Activated T-helper 1 cell treated with anti-CD3 and anti-CD28 coated beads, Interleukin-2, amount 50 U/mL, for 16 hours (primary cell): ENCODE measurements at places on chromosomes 6 and 20.

- DNase-seq = no peak
These were observed 429.6 kb downstream of the EPM2A start for GRCh38 chr6:145305670-145306069.

GRCh38 chr6:7773914-7774313 lies 48.0 kb downstream of the BMP6 start:
- DNase-seq = no peak

DNA sequence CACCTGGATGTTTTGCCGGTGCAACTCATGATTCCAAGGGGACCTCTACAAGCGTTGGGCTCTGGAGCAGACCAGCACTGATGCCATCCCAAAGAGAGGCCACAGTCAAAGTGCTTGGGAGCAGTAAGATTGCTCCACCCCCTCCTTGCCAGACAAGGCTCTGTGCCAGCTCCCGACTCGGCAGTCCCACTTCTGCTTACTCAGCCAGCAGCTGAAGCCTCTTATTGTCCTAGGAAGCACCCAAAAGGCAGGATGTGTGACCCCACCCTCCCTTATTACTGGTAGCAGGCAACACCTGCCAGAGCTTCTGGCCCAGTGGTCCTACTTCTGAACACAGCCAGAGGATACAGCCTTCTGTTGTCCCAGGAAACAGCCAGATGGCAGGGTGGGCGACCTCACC lies 614.2 kb downstream of the TENT5A start:
- no peak for DNase-seq

GRCh38 chr6:93677264-93677965 lies 258.1 kb upstream of the EPHA7 start:
- DNase-seq = no peak

DNA sequence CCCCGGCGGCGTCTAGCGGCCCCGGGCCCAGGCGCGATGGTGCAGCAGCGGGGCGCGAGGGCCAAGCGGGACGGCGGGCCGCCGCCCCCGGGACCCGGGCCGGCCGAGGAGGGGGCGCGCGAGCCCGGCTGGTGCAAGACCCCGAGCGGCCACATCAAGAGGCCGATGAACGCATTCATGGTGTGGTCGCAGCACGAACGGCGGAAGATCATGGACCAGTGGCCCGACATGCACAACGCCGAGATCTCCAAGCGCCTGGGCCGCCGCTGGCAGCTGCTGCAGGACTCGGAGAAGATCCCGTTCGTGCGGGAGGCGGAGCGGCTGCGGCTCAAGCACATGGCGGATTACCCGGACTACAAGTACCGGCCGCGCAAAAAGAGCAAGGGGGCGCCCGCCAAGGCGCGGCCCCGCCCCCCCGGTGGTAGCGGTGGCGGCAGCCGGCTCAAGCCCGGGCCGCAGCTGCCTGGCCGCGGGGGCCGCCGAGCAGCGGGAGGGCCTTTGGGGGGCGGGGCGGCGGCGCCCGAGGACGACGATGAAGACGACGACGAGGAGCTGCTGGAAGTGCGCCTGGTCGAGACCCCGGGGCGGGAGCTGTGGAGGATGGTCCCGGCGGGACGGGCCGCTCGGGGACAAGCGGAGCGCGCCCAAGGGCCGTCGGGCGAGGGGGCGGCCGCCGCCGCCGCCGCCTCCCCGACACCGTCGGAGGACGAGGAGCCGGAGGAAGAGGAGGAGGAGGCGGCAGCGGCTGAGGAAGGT lies 715 bp downstream of the SOX12 start:
- DNase-seq = no peak

DNA sequence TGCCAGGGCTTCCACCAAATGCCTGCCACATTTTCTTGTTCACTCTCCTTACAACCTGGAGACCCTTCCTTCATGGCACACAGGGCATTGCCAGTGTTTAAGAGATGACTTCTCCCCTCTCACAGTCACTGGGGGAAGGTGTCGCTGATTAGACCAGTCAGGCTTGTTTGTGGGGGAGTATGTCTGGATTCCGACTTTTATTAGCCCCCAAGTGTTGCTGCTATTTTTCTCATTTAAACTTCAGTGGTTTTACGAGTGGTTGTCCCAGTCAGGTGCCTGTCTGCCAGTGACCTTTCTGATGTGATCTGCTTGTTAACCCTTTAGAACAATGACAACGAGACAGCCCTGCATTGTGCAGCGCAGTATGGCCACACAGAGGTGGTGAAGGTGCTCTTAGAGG lies 92.3 kb downstream of the ANKS1A start:
- DNase-seq = no peak

DNA sequence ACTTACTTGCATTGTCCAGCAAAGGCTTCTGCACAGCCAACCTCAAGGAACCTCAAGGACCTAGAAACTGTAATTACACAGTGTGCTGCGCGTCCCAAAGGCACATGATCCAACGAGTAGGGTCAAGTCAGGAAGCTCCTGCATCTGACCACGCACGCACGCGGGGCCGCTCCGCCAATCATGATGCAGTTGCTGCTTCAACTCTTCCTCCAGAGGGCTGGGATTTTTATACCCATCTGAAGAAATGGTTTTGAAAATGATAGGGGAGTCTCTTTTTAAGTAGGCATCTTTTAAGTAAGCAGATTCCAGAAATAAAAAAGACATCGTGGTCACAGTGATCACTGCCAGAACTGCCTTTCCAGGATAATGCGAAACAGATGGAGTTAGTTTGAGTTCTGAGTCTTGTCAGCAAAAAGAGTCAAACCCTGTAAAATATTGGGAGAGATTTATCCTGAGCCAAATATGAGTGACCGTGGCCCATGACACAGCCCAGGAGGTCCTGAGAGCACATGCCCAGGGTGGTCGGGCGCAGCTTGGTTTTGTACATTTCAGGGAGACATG lies 34.0 kb downstream of the KIF25 start:
- no peak for DNase-seq

- DNase-seq = no peak
These were observed 23.8 kb downstream of the ANKS1A start for GRCh38 chr6:34912715-34913464.

DNA sequence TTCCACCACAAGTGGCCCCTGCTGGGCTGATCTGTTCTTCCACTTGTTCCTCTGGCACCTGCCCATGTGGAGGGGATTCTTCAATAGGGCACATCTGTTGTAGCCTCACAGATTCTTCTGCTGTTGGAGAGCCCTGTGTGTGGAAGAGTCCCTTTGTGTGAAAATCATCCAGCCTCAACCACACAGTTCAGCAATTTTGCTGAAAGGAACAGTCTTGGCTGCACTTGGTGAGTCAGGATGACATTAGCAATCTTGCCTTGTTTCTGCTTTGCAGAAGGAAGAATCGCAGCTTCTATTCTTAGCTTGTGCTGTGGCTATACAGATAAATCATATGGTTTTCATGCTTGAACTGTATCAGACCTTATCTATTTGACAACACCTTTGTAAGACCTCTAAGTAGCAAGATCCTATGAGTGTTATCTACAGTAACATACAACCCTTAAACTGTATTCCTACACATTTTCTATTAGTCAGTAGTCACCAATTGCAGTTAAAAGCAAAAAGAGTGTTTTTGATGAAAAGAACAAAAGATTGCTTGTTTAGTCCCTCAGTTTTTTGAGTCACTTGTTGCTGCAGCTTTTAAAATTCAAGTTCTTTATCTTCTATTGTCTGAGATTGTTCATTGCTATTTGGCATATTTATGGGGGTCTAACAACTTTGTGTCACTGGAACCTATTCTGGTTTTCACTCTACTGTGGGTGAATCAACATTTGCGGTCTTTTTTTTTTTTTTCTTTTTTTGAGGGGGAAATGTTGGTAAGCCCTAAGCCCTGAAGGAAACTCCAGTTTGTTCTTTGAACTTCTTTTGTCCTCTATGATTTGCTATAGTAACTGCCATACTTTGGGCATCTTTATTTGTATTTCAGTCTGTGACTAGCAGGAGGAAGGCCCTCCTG lies 231.6 kb downstream of the TFAP2B start:
- no peak for DNase-seq

- DNase-seq = no peak
These were observed 291.5 kb upstream of the SULF2 start for GRCh38 chr20:48076747-48077146.

GRCh38 chr6:113529196-113529595 lies 327.9 kb upstream of the MARCKS start:
- DNase-seq = no peak

DNA sequence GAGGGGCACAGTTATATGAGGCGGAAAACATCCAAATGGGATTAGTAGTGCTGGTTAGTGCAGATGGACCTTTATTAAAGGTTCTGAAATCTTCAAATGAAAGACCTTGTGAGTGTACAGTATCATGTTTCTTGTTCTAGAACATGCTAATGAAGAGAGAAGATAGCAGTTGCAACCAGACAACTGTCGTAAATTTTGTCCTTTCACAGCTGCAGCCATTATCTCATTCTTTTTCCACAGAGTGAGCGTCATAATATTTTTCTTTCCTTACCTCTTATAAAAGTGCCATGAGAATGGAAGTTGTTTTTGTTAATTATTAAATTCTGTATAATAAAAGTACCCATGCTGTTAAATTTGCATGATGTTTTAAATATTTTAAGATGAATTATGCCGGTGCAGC lies 4.4 kb upstream of the C6orf163 start:
- DNase-seq = no peak

- no peak for DNase-seq
These were observed 135.5 kb downstream of the CENPW start for GRCh38 chr6:126475449-126475848.

DNA sequence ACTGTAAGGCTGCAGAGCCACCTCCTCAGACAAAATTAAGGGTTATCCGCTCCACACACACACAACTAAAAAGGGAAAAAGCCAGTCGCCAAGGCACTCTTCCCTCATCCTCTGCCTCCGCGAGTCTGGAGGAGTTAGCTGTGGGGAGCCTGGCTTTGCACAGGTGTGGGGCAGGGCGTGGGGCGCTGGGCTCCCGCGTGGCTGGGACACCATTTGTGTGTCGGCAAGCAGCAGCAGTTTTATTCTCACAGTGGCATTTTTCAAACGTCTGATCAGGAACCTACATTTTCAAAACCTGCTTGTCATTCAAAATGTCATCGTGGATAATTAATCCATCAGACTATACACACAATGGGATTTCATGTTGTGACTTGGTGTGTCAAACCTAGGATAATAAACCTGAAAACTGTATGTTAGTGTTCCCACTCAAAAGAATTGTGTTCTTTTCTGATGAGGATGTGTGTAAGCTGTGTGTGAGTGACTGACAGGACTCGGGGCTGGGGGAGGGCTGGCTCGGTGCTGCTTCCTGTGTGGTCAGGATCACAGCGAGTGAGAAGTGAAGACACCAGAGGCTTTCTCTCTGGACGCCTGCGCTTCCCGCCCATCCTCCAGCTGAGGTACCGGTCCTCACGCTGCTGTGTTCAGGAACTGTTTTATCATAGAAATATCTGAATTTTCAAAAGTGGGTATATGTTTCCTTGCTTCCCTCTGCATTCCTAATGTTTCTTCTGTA lies 83.1 kb downstream of the IRF4 start:
- DNase-seq = peak; percentile 58

- DNase-seq = no peak
These were observed 22.9 kb downstream of the RAB44 start for GRCh38 chr6:36720251-36721141.

- no peak for DNase-seq
These were observed 41.9 kb upstream of the TAB2 start for GRCh38 chr6:149275621-149276020.

DNA sequence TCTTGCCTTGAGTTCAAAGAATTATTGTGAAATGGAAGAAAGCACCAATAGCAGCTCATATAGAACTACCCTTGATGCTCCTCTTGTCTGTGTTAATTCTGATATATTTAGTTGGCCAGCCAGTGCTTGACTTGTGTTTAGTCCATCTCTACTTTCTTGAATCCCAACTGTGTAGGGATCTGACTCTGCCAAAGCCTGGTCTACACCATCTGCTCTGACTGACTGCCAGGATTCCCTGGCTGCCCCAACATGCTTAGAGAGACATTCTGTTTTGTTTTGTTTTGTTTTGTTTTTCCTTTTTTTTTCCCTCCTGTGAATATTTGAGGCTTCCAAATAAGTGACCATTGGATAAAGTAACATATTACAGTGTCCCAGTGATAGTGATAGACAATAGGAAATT lies 953.7 kb upstream of the MANEA start:
- no peak for DNase-seq

DNA sequence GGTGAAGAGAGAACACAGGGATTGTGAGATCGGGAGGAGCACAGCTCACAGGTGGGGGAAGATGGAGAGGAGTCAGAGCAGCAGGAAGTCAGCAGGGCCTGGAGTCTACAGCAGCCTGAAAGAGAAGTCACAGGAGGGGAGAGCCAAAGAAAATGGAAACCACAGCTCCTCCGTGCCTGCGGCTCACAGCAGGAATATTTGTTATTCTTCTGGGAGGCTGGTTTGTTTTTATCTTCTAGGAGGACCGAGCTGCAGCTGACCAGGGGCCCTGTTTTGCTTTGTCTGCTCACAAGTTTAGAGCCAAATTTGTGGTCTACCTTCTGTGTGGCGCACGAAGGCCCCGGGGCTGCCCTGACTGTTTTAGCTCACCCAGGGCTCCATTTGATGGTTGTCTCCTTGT lies 81.8 kb downstream of the CLIC5 start:
- no peak for DNase-seq

GRCh38 chr6:41846666-41847237 lies 48.4 kb downstream of the USP49 start:
- DNase-seq = peak; percentile 9

DNA sequence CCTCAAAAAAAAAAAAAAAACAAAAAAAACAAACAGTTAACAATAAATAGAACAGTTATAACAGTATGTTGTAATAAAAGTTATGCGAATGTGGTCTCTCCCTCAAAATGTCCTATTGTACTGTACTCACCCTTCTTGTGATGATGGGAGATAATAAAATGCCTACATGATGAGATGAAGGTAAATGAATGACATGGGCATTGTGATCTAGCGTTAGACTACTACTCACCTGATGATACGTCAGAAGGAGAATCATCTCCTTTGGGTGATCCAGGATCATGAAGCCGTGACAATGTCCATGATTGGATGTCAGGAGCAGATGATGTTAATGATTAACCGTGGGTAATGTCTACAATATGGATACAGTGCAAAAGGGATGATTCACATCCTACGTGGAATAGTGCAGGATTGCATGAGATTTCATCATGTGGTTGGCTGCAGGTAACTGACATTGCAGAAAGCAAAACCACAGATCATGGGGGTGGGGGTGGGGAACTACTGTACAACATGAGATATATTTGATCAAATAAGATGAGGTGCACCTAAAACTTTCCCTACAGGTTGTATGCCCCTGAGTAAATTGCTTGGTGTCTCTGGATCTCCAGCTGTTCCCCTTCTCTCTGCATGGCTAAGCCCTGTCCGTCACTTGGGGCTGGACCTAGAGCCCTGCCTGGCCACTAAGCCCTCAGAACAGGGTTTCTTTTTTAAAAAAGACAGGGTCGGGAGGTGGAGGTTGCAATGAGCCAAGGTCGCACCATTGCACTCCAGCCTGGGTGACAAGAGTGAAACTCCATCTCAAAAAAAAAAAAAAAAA lies 6.2 kb upstream of the RBCK1 start:
- DNase-seq = no peak

- DNase-seq = no peak
These were observed 75.6 kb downstream of the SLC24A3 start for GRCh38 chr20:19288061-19288460.

DNA sequence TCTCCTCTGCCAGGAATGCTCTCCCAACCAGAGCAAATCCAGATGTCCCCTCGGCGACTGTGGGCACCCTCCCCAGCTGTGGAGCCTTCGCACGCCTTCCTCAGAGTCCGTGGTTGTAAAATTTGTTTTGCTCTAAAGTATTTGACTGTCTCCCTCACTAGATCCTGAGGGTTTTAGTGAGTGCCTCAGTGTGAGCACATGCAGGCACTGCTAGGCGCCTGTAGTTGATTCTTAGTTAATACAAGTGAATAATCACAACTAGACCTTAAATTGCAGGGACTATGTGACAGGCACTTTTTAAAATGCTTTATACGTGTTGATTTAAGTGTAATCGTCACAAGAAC lies 680 bp upstream of the MTCH1 start:
- DNase-seq = no peak

GRCh38 chr6:13272131-13273046 lies 55.9 kb downstream of the TBC1D7 start:
- DNase-seq = no peak
